ENCODE measurements at places on chromosomes 11 and 22. TPM values are rescaled to one million over a fixed set of nuclear protein-coding genes. Genes with fewer than 3 reads are reported as not detected.

Gene CARD10
- polyA plus RNA-seq, result 12.3 TPM

Gene NOX4
- polyA plus RNA-seq, result 2.9 TPM

Gene SLC22A25
- not detected for polyA plus RNA-seq

Gene OR52E8
- not detected for polyA plus RNA-seq

Gene SCGB2A2
- polyA plus RNA-seq, result not detected

Gene UBQLN3
- polyA plus RNA-seq, result not detected

Gene MRGPRX4
- polyA plus RNA-seq, result not detected

Gene OR5AR1
- polyA plus RNA-seq, result not detected

Gene PITPNM1
- 7.4 TPM for polyA plus RNA-seq

Gene MMP10
- polyA plus RNA-seq, result not detected

Gene CD59
- 98.6 TPM for polyA plus RNA-seq

Gene GNAZ
- 3.4 TPM for polyA plus RNA-seq

Gene FJX1
- 5.4 TPM for polyA plus RNA-seq

Gene SLC17A6
- polyA plus RNA-seq, result not detected

Gene OR6T1
- not detected for polyA plus RNA-seq

Gene PPP6R2
- polyA plus RNA-seq, result 34.3 TPM

Gene MS4A10
- polyA plus RNA-seq, result not detected

Gene NTM
- 10.4 TPM for polyA plus RNA-seq

Gene MPPED2
- polyA plus RNA-seq, result 4.4 TPM

Data from hindlimb muscle (tissue), 1 donor.